HepG2 (cell line): ENCODE measurements at places on chromosomes 5 and 9.

DNA sequence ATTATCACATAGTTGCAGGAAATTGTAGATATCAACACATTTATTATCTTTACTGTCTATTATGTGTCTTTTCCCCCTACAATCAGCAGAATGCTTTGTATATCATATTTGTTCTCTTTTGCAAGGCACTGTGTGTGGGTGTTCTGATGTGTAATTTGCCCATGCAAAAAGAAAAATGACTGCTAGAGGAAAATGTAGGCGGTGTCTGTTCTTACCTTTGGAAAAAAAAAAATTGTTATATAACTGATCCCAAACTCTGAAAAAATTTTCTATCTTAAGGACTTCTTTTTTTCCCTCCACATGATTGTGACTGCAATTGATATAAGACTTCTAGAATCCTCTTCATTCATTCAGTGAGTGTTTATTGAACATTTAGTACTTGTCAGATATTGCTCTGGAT, 24.5 kb downstream of the MRPS30 start:
- no peak for DNase-seq

DNA sequence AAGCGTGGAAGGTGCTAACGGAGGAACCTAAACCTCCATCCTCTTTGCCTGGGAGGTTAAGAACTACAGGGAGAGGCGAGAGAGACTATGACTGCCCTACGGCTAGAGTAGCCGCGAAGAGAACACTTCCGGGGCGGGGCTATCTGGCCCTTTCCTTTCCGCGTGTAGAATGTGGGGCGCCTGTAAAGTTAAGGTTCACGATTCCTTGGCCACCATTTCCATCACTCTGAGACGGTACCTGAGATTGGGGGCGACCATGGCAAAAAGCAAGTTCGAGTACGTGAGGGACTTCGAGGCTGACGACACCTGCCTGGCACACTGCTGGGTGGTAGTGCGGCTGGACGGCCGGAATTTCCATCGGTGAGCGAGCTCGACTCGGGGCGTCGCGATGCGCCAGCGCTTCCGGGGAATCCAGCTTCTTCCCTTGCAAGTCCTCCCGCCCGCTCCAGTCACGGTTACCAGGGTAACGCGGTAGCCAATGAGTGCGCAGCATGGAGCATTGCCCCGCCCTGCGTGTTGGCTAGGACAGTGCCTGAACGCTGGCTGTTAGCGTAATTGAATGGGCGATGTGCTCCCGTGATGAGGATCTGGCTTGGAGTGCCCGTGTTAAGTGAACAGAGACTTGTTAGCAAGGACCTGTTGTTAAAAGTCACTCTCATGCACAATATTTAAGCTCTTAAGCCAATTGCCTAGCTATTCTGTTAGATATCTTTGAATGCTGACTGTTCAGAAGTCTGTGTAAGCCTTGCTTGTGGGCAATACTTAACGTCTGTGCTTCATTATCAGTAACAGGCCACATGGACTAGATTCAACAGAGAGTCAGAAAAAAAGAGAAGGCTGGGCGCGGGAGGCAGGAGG, at the start of gene THG1L:
Gene THG1L (plus strand): TSS at position 149 of the 858 bp plus-strand sequence. CDS start 21 bp downstream, at position 170.
- DNase-seq: peak; percentile 95

DNA sequence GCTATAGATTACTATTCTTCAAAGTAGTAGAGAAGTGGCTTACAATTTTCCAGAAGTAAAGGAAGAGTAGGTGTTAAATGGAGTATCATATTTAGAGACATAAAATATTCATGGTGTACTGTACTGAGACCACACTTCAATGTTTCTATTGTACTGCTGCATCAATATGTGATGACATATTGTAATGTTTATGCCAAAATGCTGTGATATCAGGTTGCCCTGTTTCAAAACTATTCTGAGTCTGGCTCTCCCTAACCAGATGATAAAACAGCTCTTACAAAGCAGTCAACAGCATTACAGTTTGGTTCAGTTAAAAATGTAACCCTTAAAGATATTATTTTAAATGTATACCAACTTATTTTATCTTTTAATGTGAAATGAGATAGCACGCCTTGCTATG, 30.8 kb upstream of the ACOT12 start:
- DNase-seq: no peak

DNA sequence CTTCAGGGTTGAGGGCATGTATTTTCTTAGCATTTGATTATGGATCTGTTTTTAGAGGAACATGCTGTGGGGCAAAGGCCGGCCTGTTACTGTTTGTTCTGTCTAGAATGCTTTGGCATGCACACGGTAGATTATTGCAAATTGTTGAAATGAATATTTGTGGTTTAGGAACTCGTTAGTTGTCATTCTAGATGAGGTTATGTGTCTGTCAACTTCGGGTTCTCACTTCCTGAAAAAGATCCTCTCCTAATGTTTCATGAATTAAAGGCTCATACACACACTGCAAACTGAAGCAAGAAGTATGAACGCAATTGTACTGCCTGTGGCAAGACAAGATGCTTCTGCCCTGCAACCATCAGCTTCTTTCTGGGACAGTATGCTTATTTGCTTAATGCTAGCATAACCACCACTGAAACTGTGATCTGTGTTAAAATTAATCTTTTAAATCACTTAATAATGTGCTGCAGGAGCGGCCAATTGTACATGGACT, 99.6 kb downstream of the BASP1 start:
- no peak for DNase-seq

GRCh38 chr5:151093476-151093889, 12.6 kb upstream of the TNIP1 start:
- DNase-seq: no peak

GRCh38 chr9:136951541-136952320, at the start of gene LCN12:
LCN12 (plus strand) TSS chr9:136952273; CDS start chr9:136952328, 55 bp downstream.
- no peak for DNase-seq

DNA sequence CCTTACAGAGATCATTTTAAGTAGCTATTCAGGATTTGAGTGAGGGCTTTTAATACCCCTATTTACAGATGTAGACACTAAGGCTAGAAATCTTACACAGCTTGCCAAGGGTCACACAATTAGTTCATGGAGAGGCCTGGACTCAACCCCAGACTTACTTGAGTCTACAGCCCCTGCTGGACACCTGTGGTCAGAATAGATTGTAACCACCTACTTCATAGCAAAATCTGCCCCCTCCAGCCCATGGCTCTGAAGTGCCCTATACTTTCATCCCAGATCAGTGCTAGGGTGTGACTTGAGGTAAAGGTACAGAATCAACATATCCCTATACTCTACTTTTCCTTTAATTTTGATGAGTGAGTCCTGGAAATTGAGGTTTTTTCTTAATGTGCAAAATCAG, 291.3 kb downstream of the ADGRV1 start:
- no peak for DNase-seq

DNA sequence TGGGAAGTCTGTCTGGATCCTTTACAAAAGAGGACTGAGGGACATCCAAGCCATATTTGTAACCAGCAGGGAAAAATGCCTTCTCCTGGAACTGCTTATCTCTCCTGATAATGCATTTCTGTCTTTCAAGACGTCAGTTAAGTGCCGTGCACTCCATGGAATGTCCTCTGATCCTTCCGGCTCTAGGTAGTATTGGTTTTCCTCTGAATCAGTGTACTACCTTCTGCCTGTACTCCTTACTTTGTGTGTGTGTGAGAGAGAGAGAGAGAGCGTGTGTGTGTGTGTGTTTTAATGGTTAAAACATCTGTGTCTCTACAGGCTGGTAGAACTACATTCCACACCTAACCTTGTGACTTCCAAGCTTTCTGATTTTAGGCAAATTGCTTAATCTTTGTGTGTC, 89.9 kb downstream of the PIP5K1B start:
- no peak for DNase-seq

DNA sequence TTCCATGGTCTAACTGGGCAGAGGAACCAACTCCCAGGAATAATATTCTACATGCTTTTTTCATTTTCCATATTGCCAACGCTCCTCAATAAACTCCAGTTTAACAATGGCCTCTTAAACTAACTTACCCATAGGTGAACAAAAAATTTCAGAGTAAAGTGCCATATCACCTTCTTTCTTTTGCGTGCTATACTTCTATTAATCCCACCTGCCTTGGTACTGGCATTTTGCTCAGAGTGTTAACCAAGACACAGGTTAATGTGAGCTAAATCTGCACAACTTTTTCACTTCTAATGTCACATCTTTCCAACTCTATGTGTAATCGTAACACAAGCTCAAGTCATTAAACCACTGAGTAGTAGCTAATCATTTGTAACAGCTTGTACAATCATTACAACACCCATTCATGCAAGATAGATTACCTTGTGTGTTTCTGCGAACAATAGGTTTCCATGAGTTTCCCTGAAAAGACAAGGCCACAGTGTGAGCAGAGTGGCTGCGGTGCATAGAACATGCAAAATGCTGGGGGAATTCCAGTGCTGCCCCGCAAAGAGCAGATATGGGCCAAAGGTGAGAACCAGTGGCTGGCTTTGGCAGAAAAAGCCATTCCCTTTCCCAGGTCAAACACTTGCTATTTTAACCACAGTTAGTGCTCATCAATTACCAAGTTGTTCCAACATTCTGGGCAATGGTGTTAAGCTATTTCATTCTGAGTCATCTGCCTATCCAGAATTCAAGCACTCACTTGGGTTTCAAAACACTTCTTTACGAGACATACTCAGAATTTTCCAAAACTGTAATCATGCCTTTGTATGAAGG, 42.8 kb downstream of the TIMD4 start:
- no peak for DNase-seq

DNA sequence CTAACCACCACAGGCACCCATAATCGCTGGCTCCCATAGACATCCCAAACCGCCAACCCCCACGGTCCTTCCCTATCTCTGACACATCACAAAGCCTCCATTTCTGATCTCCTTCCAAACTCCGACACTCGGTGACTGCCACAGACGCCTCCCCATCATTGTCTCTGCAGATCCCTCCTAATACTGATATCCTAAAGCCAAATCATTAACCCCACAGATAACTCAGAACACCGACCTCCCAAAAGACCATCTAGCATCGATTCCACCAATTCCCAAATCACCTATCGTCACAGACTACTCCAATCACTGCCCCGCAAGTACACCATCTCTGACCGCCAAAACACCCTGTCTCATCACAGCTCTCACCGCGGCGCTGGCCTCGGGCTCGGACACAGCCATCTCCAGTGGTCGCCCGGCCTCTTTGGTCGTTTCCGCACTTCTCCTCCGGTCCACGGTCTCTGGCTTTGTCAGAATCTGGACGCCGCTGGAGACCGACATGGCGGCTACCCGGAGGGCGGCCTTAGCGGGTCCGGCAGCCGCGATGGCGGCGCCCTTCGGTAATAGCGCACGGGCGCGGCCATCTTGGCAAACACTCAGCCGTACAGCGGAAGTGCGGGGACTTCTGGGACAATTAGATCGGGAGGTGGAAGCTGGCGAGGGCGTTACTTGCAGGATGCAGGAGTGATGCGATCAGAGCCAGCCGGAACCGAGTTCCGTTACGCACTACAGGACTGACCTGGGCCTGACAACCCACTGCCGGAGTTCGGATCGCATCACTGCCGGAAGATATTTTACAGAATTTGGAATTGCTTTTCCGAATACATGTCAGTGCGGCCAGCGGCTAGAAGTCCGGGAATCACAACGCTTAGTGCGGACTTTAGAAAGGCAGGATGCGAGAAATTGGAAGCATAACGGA, at the start of gene ZFP37:
Gene ZFP37 (minus strand): TSS at position 534 of the 916 bp plus-strand sequence. CDS start 36 bp downstream, at position 498.
- DNase-seq: peak; percentile 89

DNA sequence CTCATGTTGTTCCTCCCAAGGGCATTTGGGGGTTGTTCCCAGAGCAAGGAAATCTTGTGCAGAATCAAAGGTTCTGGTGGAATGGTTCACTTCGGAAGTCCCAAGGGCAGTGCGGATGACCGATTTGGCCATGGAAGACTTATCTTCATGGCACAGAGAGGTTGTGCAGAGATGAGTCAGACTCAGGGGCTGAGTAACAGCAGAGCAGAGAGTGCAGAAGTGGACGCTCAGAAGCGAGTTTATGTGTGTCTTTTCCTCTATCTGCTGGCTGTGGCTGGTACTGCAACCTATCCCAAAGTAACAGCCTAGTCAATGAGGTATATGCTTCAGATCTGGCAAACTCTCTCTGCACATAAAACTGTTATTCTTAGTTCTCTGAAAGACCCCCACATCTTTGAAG, 118.1 kb downstream of the DPYSL3 start:
- peak; percentile 25 for DNase-seq

DNA sequence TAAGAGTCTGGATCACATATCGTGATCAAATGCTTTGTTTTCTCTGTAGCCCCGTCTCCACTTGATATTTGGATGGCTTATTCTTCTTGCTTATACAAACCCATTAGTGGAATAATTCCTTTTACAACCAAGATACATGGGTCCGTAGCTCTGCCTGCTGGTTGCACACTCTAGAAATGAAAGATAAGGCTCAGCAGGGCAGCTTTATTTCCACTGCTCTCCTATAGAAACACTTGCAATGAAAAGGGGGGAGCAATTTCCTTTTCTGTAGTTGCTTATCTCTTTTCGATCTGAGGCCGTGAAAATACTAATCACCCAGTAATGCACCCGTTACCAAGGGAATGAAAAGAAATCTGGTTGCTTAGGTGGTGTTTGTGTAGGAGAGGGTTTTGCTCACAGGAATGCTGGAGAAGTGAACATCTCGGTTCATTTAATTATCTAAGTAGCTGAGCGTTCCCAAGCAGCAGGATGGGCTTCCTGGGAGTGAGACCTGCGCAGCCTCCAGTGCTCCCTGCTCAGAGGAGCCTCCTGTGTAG, 131.7 kb downstream of the ADAMTS16 start:
- no peak for DNase-seq

- DNase-seq: no peak
These were observed 214.9 kb downstream of the ADAMTSL1 start for GRCh38 chr9:18688581-18689565.

DNA sequence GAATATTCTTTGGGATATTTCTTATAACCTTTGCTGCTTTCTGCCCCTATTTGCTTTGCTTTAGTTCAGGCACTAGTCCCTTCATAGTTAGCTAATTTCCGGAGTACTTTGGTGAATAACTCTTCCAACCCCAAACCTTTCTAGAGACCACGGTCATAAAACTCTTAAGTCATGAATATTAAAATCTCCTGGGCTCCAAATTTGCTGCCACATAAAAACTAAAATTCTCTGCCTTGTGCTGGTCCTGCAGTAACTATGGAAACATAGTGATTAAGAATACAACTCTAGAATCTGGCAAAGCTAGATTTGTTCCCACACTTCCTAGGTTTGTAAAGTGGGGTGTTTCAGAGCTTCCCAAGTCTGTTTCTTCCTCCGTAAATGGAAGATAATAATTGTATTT, 10.0 kb upstream of the ACTBL2 start:
- DNase-seq: no peak

GRCh38 chr9:74846766-74847165, 41.0 kb downstream of the TRPM6 start:
- peak; percentile 4 for DNase-seq

DNA sequence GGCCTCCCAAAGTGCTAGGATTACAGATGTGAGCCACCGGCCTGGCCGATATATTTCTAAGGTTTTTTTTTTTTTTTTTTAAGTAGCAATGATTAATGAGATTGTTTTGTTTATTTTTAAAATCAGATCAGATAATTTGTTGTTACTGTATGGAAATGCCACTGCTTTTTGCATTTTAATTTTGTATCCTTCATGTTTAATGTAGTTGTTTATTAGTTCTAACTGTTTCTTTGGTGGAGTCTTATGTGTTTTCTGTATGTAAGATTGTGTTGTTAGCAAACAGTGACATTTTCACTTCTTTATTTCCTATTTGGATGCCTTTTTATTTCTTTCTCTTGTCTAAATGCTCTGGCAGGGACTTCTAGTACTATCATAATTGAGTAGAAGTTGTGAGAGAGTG, 87.3 kb downstream of the DMXL1 start:
- DNase-seq: no peak
